ENCODE measurements at places on chromosomes 6 and 20. TPM values are rescaled to one million over a fixed set of nuclear protein-coding genes. Genes with fewer than 3 reads are reported as not detected.

Gene MYLK2
- total RNA-seq = 0.18 TPM

Gene GNMT
- not detected for total RNA-seq

Gene ZSCAN23
- 0.53 TPM for total RNA-seq

Gene WFDC2
- total RNA-seq = not detected

Gene TRIM40
- total RNA-seq = not detected

Gene HLA-DQA2
- not detected for total RNA-seq

Gene ERVFRD-1
- total RNA-seq = not detected

Gene TCF15
- not detected for total RNA-seq

Gene ID4
- 3.5 TPM for total RNA-seq

Gene SLCO4A1
- 0.89 TPM for total RNA-seq

Gene HMGCLL1
- total RNA-seq = not detected

Gene SEL1L2
- not detected for total RNA-seq

Gene TMEM74B
- total RNA-seq = not detected

Gene VPS16
- total RNA-seq = 55.3 TPM

Gene FUCA2
- total RNA-seq = 134 TPM

Gene PRDM1
- total RNA-seq = 1.8 TPM

Gene DNMT3B
- total RNA-seq = 1.7 TPM

Gene GTSF1L
- not detected for total RNA-seq

Gene TNFRSF21
- total RNA-seq = 12.1 TPM

Gene LINC00237
- not detected for total RNA-seq

Gene FAM184A
- under 0.01 TPM for total RNA-seq

Gene GPSM3
- 9.9 TPM for total RNA-seq

Gene B3GALT4
- total RNA-seq = 5.7 TPM

Gene COL19A1
- total RNA-seq = not detected

Gene KHDC1L
- total RNA-seq = not detected

Gene TBX18
- 6.3 TPM for total RNA-seq

Gene COQ3
- total RNA-seq = 14.4 TPM

Gene ZNF76
- total RNA-seq = 8.6 TPM

Gene DPPA5
- not detected for total RNA-seq

Gene GMNN
- 14.5 TPM for total RNA-seq

Gene TCF21
- 0.58 TPM for total RNA-seq

Gene FAXC
- total RNA-seq = 8.6 TPM

Gene RFX6
- not detected for total RNA-seq

Gene BANF2
- not detected for total RNA-seq

Gene FAM229B
- total RNA-seq = 12.4 TPM

Gene EPPIN
- not detected for total RNA-seq

Gene EYA2
- total RNA-seq = 1.4 TPM

Gene LBP
- total RNA-seq = not detected

Gene ZBTB12
- total RNA-seq = 2.3 TPM

Gene SLC25A27
- total RNA-seq = not detected

All from myometrial cell (primary cell).